AG09309 (cell line): ENCODE measurements at places on chromosomes 1 and 21.

GRCh38 chr1:4315202-4315601, 339.2 kb upstream of the AJAP1 start:
- no peak for DNase-seq

DNA sequence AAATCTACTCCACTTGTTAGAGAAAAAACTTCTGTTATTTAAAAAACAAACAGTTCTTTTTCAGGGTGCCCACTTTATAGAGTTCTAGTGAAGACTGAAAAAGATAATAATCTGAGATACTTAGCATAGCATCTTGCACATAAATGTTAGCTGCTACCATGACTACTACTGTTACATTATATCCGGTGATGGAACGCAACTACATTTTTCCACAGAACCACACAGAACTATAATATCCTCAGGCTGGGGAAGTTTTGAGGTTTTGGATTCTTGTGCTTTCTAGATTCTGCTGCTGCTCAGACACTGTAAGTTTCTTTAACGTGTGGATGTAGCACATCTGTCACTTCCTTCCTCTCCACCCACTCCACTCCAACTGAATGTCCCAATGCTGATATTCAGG, 110.3 kb downstream of the PTPN14 start:
- DNase-seq, result peak; percentile 65

- DNase-seq, result no peak
Measured at GRCh38 chr1:84946631-84947030, 50.3 kb downstream of the MCOLN2 start.

- DNase-seq, result no peak
Measured at GRCh38 chr1:226697929-226698544, 41.0 kb downstream of the ITPKB start.

DNA sequence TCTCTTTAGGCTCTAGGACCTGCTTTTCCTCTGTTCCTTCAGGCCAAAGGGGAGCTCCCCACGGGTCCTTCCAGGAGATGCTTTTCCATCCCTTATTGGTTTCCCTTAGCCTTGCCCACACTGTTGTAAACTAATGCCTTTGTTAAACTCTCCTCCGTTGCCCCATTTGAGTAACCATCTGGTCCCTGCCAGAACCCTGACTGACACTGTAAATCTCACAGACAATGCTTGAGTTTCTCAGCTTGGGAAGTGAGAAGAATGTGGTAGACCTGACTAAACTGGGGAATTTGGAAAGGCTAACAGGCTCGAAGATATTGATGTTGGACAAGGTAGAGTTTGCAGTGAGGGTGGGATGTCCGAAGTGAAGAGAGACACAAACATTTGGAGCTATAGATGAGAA, 11.4 kb downstream of the AKNAD1 start:
- DNase-seq, result no peak

DNA sequence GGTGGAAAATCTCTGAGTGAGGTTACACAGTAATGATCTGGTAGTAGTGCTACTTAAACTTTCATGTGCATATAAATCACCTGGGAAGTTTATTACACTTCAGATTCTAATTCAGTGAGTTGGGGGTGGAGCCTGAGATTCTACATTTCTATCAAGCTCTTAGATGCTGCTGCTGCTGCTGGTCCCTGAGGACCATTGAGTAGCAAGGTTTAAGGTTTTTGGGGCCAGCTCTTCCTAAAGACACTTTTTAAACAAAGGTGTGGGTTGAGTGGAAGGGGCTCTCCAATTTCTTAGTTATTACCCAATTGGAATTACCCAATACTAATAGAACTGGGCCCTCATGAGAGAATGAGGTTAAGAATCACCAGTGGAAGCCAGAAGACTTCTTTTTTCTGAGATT, 29.5 kb downstream of the KCNA3 start:
- no peak for DNase-seq

DNA sequence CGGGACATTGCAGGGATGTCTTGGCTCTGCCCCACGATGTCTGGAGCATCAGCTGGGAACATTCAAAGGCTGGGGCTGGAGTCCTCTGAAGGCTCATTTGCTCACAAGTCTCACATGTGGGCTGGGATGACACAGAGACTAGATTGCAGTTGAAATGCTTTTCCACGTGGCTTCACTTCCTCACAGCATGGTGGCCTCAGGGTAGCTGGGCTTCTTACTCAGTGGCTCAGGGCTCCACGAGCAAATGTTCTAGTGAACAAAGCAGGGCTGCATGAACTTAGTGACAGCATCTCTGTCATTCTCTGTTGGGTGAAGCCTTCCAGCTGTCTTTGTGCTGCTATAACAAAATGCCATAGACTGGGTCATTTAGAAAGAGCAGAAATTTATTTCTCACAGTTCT, 247.0 kb upstream of the POU3F1 start:
- DNase-seq, result no peak

DNA sequence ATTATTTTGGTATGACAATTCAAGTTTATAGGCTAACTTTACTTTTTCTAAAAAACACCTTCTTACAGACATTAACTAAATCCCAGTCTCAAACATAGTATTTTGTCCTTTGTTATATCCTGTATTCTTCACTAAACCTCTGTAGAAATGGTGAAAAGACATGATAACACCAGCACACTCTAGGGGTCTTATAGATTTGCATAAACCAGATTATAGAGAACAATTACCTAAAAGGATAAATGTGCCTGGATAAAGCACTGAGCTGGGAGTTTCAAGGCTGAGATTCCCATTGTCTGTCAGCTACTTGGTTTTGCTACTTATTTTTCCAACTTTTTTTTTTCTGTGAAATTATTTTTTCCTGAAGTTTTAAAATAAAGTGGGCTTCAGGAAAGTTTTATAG, 1288.6 kb upstream of the TMPRSS15 start:
- no peak for DNase-seq

- DNase-seq, result no peak
Measured at GRCh38 chr1:57340334-57341070, 83.4 kb downstream of the DAB1 start.

GRCh38 chr1:70382682-70383081, 28.2 kb upstream of the ANKRD13C start:
- no peak for DNase-seq
